DND-41 (cell line): ENCODE measurements at places on chromosomes 11 and 22.

DNA sequence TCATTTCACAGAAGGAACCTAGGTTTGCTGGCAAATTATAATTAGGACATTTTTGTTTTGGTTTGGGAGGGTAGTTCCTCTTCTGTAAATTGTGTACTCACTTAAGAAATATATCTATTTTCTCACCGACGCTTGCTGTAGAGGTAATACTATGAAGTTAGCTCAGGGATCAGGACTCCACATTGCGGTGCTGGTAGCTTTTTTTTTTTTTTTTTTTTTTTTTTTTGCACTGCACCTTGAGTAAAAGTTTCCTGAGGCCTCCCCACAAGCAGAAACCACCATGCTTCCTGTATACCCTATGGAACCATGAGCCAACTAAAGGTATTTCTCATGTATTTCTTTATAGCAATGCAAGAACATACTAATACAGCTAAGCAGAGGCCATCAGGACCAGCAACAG lies 14.7 kb downstream of the UBTFL1 start:
- no peak for DNase-seq

- DNase-seq, result peak; percentile 27
These were observed 25.9 kb upstream of the SCARF2 start for GRCh38 chr22:20463324-20464095.

GRCh38 chr11:63845911-63846310 lies 7.0 kb downstream of the MARK2 start:
- no peak for DNase-seq

GRCh38 chr22:28923826-28924732 lies 40.7 kb downstream of the ZNRF3 start:
- no peak for DNase-seq

DNA sequence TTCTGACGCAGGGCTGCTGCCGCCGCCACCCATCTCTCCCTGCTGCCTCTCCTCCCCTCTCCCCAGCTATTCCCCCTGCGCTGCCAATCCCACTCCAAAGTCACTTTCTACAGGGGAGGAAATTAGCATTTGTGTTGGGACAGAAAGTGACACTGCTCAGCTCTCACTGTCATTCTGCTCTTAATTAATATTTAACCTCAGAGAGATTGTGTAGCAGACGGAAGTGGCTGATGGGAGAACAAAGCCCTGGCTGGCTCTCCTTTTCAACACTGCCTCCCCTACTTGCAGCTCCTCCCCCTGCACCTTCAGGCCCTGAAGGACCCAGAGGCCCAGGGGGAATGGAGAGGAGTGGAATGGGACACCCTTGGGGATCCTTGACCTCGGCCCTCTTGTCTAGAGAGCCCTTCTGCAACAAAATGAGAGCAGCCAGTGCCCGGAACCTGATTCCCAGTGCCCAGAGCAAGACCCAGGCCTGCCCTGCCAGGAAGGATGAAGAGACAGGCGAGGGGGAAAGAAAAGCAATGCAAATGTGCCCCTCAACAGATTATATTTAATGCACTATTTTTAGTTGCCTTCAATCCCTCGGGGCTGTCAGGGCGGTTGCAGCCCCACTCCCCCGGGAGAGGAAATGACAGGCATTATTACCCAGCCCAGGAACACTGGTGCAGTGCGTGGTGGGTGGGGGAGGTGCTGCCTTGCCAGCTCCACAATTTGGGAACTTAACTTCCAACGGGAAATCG lies 14.6 kb upstream of the NRGN start:
- no peak for DNase-seq

GRCh38 chr11:60680455-60681119 lies 18.8 kb upstream of the MS4A8 start:
- DNase-seq, result no peak

- DNase-seq, result no peak
These were observed 1516.4 kb downstream of the TBC1D22A start for GRCh38 chr22:48278620-48279460.

GRCh38 chr11:61102667-61103571 lies 630 bp downstream of the CD5 start:
- peak; percentile 17 for DNase-seq

DNA sequence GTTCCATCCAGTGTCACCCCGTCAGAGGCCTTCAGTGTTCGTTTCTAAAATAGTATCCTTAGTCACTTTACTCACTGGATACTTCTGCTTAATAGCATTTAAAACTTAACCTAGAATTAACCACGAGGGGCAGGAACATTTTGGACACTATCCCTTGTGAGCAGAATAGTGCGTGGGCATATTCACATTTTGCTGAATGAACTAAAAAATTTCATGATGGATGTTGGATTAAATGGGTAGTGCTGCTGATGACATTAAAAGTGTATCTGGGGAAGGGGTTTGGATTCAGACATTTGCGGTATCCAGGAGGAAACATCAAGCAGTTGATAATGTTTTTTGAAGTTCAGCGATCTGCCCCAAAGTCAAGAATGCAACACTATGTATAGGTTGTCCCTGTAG lies 750 bp upstream of the NAT10 start:
- no peak for DNase-seq

DNA sequence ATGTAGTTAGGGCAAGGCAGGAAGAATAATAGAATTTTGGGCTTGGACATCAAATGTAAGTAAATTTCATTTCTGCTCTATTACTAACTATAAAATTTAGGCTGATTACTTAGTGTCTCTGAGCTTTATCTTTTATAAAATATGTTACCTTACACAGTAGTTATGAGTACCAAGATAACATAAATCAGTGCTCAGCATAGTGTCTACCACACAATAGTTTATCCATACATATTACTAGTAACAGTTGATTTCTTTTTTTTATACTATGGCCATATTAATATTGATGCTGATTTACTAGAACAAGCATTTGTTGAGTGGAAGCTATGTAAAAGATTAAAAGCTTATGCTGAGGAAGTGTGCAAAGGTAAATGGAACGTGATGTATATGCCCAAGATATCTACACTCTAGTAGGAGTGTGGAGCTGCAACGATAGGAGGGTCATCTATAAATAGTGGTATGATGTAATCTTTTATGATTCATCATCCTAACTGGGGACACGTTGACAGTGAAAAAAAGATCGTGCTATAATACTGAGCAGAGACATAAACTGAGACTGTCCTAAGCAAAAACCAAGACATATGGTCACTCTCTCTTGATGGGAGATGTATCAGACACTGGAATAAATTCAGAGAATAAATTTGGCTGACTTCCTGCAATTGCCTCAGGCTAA lies 8.7 kb upstream of the SLC5A12 start:
- DNase-seq, result no peak

DNA sequence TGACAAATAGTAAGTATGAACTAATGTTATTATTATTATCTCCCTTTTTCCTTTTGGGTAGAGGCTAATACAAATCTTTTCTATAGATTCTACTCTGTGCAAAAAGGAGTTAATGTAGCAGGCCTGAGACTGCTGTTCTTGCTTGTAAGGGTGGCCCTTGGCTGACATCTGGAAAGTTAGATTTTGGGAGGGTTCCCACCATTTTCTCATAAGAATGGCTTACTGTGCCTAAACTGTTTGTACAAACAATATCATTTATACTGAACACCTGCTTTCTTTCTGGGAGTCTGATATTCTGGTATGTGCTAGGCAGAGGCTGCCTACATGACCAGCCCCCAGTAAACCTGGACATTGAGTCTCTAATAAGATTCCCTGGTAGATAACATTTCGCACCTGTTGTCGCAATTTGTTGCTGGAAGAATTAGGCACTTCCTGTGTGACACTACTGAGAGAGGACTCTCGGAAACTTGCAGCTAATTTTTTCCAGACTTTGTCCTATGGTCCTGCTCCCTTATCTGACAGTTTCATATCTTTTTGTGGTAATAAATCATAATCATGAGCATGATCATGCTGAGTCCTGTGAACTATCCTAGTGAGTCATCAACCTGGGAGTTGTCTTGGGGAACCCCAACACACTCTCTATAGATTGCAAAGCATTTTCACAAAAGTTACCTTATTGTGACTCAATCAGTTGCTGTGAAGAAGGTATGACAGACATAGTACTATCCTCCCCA lies 257.7 kb upstream of the CCDC90B start:
- no peak for DNase-seq

DNA sequence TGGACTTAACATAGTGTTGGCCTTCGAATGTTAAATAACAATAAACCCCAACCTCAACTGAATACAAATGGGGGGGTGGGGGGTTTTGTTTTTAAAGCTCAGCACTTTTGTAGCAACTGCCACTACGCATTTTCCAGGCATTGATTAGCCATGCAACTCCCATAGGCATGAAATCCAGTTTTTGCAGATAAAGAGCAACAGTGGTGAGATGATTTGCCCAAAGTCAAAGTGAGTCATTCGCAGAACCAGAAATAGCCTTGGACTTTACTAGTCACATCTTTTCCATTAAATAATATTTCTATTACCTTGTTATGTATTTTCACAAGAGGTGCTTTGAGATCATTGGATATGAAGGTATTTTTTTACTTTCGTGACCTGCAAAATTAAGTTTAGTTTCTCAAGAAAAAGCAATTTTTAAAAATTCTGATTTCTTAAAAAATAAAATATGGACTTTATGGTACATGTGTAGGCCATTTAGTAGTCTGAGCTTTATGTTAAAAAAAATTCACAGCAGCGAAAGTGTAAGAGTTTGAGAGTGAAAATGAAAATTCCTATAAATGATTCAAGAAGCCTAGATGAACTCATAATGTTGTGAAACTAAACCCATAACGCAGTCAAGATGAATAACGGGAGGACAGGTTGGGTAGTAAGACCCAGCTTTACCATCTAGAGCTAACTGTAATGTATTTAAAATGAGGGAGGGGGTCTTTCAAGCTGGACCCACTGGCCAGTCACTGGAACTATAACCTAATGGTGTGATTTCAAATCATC lies 1.9 kb upstream of the PHF21A start:
- no peak for DNase-seq

- no peak for DNase-seq
These were observed 27.6 kb downstream of the USH1C start for GRCh38 chr11:17516551-17517150.

DNA sequence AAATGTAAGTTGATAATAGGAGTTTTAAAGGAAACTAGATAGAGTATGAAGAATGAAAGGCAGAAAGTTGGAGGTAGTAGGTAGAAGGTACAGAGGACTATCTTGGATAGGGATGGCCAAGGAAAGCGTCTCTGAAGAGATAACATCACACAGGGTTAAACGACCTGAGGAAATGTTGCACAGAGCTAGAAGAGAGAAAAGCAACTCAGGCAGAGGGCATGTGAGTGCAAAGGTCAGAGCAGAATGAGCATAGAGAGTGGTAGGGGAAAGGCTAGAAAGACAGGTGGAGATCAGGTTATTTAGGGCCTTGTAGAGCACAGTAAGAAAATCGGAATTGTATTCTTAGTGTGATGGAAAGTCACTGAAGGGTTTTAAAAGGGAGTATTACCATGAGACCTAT lies 232.0 kb downstream of the SOX6 start:
- DNase-seq, result no peak

- DNase-seq, result no peak
These were observed 500.8 kb downstream of the MN1 start for GRCh38 chr22:27300536-27301285.

DNA sequence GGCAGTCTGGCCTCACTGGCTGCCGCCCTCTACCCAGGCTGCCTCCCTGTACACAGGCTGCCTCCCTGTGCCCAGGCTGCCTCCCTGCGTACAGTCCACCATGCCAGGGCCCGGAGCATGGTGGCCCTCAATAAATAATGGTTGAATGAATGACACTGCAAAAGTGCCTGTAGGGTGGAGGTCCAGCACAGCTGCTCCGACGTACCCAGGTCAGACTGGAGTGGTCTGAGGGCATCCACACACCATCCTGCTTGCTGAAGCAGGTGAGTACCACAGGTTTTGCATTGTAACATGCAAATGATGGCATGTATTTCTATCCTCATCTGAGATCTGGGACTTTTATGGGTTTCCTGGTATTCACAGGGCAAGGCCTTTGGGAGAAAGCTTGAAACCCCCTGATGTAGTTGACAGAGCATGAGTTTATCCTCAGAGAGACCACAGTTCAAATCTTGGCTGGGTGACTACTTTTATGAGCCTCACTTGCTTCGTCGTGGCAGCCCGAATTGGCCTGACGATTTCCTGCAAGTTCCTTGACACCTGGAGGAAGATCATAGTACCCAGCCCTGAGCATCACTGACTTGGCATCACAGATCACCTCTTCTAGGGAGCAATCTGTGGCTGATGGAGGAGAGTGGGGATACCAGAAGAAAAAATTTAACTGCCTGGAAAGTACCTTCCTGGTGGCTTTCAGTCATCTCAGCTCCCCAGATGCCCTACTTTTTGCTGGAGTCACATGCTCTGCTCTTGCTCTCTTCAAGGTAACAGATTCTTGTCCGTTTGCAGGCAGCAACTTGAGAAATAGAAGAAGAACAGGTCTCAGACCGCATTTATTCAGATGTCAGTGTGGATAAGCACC lies 16.0 kb upstream of the CYB5R3 start:
- DNase-seq, result no peak

- no peak for DNase-seq
These were observed 161.5 kb downstream of the WNT11 start for GRCh38 chr11:76044750-76045320.

DNA sequence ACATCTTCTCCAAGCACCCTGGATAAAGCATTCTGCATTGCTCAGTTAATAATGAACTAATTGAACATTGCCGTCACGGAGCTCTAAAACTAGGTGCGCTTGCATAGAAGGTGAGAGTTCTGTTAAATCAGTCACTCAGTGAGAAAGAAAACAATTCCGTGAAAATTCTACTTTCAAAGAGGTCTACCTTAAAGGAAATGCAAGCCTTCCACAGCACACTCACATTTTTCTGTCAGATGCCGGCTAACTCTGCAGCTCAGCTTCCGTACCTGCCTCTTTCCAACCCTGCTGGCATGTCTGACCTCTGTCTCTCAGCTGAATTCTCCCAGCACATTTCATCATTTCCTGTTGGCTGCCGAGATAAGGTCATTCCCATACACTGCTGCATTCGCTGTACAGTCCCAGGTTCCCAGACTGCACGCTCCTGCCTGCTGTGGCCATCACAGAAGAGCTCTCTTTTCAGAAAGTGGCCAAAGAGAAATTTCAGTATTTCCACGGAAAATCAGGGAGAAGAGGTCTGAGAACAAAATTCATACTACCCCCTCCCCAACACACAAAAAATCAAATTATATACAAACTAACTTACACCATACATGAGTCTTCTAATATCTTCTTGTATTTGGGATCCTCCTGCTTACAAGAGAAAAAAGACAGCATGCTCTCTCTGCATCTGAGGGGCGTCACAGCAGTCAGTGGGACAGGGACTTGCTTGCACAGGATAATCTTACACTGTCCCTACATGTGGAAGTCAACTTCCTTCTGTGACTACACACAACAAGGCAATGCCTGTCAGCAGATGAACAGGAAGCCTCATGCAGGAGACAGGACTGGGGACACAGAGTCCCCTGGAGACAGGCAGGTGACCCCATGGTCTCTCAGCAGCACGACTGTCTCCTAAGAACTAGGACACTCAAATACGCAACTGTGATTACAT lies 55.1 kb downstream of the PACSIN2 start:
- DNase-seq, result no peak

DNA sequence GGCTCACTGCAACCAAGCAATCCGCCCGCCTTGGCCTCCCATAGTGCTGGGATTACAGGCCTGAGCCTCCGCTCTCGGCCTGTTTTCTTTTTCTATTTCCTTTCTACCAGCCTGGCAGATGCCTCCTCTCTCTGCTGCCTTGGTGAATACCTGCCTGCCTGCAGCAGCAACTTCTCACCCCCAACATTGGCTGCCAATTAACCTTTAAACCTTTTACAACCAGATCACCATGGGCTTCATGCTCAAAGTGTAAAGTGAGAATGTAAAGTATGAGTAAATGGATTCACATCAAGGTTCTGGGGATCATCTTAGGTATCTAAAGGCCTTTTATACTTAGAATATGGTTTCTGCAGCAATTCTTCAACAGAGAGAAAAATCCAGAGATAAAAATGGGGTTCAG lies 13.0 kb upstream of the FCHSD2 start:
- no peak for DNase-seq

- no peak for DNase-seq
These were observed 20.3 kb downstream of the FAM118B start for GRCh38 chr11:126231725-126232459.
